ENCODE measurements at places on chromosomes 7 and 10.

- DNase-seq: no peak
These were observed 21.9 kb upstream of the ELN start for GRCh38 chr7:74006032-74006431.

DNA sequence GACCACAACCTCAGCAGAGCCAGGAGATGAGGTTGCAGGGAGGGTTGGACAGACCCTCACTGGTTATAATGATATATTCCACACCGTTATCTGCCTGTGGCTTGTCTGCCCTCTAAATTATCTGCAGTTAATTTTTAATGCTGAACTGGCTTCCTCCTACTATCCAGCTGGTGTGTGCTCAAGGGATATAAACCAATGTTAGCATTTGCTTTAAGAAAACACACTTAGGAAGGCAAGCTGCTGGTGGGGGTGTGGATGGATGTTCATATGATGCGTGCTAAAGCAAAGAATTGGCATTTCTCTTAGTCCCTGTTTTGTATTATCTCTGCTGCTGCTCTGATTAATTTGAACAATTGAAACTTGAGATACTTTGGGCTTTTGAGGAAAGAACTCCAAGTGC, 132.2 kb upstream of the NPVF start:
- DNase-seq: no peak

GRCh38 chr10:97673736-97674525, 13.1 kb downstream of the AVPI1 start:
- no peak for DNase-seq

DNA sequence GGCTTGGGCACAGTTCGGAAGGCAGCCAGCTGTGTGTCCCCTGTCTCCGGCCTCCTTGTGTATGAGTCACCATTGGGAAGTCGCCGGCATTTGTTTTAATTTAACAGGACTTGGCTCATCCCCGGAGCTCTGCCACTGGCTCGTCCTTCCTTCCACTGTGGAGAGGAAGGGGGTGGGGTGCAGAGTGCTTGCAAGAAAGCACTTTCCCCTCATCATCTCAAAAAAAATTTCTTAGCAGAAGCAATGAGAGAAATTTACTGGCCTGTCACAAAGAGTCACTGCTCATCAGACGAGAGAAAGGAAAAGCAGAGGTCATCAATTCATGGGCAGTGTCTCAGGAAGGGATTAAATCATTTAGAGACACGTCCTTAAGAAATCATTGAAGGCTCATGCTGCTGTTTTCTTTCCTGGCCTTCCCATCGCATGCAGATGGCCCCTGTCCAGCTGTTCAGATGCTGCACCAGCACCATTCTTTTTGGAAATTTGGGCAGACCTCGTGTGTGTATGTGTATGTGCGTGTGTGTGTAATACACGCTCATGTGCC, 93.3 kb downstream of the BMS1 start:
- DNase-seq: no peak

DNA sequence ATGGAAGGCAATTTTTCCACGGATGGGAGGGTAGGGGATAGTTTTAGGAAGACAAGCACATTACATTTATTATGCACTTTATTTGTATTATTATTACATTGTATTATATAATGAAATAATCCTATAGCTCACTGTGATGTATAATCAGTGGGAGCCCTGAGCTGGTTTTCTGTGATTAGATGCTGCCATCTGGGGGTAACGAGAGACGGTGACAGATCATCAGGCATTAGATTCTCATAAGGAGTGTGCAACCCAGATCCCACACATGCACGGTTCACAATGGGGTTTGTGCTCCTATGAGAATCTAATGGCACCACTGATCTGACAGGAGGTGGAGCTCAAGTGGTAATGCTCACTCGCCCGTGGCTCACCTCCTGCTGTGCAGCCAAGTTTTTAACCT, 103.9 kb upstream of the STK17A start:
- DNase-seq: no peak

GRCh38 chr7:22447008-22447407, 53.0 kb downstream of the STEAP1B start:
- no peak for DNase-seq

GRCh38 chr10:78867555-78867939, 201.2 kb upstream of the ZMIZ1 start:
- no peak for DNase-seq

DNA sequence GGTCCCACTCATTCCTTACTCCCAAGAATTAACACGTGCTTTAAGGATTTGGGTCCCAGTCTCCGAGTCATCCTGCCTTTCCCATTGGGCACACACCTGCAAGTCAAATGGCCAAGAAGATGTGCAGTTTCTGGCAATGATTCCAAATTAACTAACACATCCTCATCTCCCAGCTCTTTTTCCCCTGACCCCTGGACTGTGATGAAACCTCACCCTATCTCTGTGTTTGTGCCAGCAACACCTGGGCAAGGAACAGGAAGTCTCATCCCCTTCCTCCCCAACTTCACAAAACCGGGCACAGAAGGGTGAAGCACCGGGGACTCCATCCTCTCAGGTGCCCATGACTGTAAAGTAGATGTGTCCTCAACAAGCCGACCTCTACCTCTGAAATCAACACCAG, 54.8 kb downstream of the PLXNA4 start:
- no peak for DNase-seq

- DNase-seq: no peak
These were observed at the start of gene C10orf120 for GRCh38 chr10:122699796-122700455. C10orf120 (minus strand) TSS chr10:122699846; CDS start chr10:122699790, 56 bp downstream.

- no peak for DNase-seq
These were observed 31.1 kb downstream of the NET1 start for GRCh38 chr10:5443429-5443828.

- no peak for DNase-seq
These were observed 116.0 kb upstream of the FZD8 start for GRCh38 chr10:35758076-35758475.

- no peak for DNase-seq
These were observed 24.7 kb downstream of the AUTS2 start for GRCh38 chr7:69622960-69623359.

GRCh38 chr10:62527019-62527827, 153.1 kb downstream of the ZNF365 start:
- no peak for DNase-seq

- DNase-seq: no peak
These were observed 24.1 kb downstream of the WDR86 start for GRCh38 chr7:151385626-151386300.

DNA sequence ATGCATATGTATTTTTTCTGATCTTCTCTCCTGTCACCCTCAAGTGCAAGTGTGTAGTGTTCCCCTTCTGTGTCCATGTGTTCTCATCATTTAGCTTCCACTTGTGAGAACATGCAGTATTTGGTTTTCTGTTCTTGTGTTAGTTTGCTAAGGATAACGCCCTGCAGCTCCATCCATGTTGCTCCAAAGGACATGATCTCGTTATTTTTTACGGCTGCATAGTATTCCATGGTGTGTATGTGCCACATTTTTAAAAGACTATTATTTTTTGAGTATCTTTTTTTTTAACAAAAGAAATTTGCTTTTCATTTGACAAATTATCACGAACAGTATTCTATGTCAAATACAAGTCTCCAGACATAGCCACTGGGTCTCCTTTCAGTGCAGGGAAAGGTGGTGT, 110.1 kb upstream of the ZNF746 start:
- DNase-seq: no peak

DNA sequence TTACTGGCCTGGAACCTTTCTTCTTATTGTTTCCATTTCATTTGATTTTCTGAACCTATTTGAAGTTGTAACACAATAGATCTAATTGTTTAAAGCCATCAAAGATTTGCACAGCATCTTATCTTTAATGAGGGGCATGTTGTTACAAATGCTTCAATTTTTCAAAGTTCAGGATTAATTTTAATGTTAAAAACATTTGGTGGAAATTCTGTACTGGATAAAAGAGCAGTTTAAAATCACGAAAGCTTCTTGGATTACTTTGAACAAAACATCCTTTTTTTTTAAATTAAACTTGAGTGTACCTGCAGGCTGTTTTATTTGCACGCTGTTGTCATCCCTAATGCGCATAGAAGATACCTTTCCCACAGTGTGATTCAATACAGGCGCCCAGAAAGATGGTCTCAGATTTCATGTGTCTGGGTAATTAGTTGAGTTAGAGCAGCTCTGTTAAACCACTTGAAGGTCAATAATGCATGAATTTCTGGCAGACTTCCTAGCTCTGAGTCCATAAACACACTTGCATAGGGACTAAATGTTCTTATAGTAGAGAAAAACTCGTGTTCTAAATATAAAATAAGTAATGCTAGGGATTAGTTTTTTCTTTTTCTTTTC, 29.3 kb upstream of the DDX50 start:
- DNase-seq: no peak

- DNase-seq: no peak
These were observed 171.6 kb downstream of the LRRN3 start for GRCh38 chr7:111262293-111263116.

DNA sequence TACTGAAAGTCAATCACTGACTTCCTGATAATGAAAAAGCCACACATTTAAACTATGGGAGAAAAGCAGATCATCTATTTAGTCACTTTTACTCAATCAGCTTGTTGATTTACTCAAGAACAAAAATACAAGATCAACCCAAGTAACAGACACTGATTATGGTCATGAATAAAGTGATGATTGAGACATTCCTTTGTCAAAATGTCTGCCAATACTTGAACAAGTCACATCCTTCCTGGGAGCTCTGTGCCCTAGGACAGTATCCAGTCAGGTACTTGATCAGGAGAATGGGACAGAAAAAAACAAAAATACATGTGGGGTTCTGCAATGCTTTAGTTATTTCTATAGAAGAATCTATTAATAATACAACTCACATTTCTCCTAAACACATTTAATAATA, 150.0 kb upstream of the NEBL start:
- DNase-seq: no peak

DNA sequence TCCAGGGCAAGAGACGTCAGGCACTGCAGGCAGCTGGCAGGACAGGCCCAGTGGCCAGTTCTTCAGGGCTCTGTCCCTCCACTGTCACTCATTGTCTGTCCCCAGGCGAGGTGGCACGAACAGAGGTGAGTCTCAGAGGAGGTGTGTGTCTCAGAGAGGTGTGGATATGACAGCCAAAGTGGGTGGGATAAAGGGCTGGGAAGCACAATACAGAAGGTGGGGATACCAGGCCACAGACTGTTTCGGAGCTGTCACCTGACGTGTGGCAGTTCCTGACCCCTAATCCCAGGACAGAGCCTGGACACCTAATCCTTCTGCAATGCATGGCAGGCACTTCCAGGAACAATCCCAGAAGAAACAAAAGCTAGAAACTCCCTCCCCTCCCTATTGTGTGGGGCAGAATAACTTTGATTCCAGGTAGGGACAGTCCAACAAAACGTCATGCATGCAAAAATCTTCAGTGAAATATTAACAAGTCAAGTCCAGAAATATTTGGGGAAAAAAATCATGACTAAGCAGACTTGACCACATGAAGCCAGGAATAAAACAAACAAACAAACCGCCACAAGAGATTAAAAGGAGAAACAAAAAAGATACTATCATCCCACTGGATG, 11.6 kb downstream of the KLRG2 start:
- no peak for DNase-seq

- DNase-seq: no peak
These were observed 205.7 kb downstream of the KIAA1217 start for GRCh38 chr10:24414597-24414996.

DNA sequence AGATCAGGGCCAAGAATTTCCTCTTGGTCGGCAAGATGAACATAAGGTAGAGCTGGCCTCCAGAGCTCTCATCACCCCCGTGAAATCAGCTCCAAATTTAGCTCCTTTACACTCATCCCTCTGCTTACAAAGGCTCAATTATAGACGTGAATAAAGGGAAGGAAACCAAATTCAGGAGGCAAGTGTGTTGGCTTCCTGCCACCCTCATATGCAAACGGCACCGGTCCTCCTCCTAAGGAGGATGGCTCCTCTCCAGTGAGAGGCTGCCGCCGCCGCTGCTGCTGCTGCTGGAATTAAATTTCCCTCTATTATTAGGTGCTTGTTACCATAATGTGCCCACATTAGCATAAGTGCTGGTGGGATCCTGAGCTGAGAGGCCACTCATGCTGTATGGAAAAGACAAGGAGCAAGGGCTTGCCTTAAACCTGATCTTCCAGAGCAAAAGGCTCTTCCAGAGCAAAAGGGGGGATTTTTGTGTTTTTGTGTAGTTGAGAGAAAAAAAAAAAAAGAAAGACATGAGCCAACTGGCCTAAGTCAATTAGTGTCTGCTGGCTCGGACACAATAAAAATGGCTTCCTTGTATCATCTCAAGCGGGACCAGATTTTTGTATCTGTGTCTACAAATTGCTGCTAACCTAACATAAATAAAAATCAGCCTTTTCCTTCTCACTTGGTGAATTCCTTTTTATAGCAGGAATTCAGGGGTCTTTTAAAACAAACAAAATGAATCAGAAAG, 68.4 kb downstream of the CDHR3 start:
- DNase-seq: no peak

GRCh38 chr7:151451626-151452571, 12.0 kb upstream of the CRYGN start:
- no peak for DNase-seq

- no peak for DNase-seq
These were observed 802 bp upstream of the CDK6 start for GRCh38 chr7:92837000-92837749.

DNA sequence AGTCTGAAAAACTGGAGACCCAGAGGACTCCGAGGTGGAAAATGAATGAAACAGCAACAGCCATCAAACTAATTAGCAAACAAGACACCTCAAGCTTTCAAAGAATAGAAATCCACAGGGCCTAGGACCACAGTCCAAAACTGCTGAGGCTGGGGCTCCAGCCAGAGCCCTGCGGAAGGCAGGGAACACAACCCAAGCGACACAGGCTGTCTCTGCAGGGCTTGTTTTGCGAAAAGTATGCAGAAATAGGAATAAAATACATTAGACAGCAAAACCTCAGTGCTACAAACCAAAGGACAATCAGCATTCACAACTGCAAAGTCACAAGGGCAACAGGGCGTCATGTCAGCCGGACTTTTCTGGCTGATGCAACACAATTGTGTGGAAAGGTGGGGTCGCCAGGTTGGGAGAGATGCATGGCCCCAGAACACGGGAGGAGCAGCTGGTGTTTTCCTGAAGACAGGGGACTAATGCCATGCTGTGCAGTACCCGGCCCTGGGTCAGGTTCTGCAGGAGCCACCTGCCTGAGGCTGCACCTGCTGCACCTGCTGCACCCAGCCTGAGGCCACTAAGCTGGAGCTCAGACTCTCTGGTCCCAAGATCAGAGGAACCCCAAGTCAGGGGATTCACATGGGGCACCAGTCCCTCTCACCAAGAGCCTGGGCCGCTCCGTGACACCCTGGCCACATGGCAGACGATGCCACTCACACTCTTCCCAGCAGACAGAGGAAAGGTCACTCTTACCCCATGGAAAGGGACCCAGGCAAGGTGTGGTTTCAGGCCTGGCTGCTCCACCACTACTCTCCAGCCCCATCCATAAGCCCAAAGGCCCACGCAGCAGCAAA, 74.2 kb downstream of the MAD1L1 start:
- no peak for DNase-seq

- no peak for DNase-seq
These were observed 22.8 kb downstream of the NSMCE4A start for GRCh38 chr10:121952226-121952625.

- no peak for DNase-seq
These were observed 241.5 kb upstream of the PTER start for GRCh38 chr10:16195178-16195769.

Measured in activated CD4-positive, alpha-beta T cell treated with anti-CD3 and anti-CD28 coated beads for 4 hours (primary cell).